Activated T-helper 1 cell treated with Interleukin-2 at 50 U/mL for 16 hours (primary cell): ENCODE measurements at places on chromosomes 6 and 20.
A peak's percentile ranks its signal among the peaks of the same experiment; 100 is the strongest.

DNA sequence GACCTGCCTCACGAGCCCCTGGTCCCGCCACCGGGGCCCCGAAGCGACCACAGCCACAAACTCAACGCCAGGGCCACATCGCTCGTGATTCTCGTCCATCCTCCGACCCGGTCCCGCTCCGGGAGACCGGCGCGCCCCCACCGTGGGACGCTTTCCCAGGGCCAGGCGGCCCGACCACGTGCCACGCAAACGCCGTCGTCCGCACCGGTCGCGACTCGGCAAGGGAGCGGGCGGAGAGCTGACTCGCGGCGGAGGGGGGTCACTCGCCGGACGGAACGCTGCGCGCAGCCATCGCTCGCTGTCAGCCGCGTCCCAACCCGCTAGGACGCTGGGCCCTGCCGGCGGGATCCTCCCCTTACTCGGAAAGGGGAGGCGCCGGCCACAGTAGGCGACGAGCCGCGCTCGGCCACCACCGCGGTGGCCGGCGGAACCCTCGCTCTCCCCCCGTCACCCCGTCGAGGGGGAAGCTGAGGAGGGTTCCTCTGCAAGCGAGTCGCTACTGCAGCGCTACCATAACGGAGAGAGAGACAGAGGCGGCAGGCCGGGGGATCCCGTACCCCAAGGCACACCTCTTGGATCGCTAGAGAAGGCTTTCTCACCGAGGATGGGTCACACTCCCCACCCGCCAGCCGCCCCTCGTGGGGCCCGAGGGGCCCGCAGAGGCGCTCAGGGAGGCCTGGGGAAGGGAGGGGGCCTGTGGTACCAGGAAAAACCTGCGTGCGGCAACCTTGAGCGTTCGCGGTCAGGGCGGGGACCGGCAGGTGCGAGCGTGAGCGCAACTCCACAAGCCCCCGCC is 511.8 kb upstream of the ZNF337 start:
- DNase-seq = peak; percentile 29

GRCh38 chr20:48202334-48203113 is 417.2 kb upstream of the SULF2 start:
- DNase-seq = no peak

DNA sequence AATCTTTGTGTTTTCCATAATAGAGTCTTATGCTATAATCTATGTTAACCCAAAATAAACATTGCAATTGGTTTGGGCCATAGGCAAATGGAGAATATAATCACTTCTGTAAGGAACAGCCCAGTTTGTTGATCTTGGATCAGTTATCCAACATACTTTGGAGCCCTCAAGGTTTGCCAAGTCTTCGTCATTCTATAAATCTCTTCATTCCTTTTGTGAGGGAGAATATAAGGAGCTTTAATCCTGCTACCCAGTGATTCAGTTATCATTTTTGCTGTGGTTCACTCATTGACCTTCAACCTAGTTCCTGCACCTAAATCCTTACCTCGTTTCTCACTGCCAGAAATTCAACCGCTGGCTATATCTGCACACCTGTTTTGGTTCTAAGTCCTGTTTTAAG is 500.3 kb upstream of the PTCHD4 start:
- DNase-seq = no peak

DNA sequence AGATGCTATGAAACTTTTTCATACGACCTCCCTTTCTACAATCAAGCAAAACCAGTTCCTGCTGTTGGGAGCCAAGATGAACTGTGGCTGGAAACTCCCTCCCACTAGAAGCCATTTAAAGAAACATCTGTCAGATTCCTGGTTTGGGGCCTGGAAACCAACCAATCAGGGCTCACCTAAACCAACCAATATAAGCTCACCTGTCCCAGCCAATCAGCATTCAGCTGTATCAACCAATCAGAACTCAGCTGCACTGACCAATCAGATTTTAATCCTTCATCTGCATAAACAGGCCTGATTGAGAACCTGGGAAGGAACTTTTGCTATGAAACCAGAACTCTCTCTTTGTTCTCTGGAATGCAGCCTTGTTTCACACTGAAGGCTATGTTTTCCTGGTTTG is 42.4 kb downstream of the SNX14 start:
- DNase-seq = no peak

DNA sequence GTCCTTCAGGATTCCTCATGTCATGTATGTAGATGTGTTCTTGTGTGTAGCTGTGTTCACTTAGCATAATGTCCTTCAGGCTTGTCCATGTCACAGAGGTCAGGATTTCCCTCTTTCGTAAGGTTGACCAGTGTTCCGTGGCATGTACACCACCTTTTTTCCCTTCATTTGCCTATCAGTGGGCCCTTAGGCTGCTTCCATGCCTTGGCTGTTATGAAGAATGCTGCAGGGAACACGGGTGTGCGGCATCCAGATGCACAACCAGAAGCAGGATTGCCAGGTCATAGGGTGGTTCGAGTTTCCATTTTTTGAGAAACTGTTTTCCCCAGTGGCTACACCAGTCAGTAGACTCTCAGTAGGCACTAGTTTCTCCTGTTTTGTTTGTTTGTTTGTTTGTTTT is 29.2 kb downstream of the SYNDIG1 start:
- no peak for DNase-seq

DNA sequence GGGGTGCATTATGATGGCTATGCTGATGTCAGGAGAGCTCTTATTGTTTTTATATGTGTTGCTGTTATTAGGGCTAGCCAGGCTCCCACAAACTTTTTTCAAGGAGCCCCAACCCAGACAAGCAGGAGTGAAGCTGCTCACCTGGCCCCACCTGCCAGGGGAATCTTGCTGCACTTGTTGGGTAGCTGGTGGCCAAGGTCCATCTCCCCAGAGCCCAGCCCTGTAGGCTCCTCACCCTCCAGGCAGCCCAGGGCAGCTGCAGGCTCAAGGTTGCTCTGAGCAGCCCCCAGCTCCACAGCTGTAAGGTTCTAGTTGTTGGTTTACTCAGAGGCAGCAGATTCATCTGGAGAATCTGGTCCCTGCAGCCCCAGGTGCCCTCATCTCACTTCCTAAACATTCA is 46.8 kb upstream of the SIRPA start:
- DNase-seq = no peak

DNA sequence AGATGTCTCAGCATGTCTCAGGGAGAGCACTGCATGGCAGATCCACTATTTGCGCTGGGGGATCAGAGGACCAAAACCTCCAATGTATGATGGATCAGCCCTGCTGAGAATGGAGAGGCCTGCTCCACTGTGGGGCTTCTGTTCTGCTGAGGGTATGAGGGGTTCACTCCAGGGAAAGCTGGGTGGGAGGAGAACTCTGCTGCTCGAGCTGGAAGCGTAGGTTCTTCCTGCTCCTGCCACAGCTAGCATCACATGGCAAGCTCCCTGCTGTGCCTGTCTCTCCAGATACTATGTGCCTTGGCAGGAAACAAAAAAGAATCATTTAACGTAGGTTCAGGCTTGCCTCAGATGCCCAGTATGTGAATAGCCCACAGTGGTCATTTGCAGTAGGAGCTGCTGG is 105.8 kb downstream of the EPM2A start:
- no peak for DNase-seq

DNA sequence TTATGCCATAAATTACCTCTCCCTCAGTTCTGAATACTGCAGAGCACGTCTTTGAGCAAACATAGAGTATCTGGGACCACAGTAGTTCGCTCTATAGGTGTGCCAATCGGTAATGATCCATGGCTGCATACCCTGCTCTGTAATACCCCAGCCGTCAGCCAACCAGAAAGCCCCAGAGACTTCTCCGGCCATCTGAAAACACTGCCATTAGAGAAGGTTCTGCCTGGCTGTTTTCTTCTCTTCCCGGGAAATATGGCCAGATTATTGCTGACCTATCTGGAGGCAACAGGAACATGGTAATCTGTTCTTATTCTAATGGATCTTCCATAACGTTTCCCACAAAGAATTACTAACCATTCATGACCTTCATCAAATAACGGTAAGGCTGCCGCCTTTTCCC is 139.9 kb downstream of the RPS12 start:
- DNase-seq = no peak

DNA sequence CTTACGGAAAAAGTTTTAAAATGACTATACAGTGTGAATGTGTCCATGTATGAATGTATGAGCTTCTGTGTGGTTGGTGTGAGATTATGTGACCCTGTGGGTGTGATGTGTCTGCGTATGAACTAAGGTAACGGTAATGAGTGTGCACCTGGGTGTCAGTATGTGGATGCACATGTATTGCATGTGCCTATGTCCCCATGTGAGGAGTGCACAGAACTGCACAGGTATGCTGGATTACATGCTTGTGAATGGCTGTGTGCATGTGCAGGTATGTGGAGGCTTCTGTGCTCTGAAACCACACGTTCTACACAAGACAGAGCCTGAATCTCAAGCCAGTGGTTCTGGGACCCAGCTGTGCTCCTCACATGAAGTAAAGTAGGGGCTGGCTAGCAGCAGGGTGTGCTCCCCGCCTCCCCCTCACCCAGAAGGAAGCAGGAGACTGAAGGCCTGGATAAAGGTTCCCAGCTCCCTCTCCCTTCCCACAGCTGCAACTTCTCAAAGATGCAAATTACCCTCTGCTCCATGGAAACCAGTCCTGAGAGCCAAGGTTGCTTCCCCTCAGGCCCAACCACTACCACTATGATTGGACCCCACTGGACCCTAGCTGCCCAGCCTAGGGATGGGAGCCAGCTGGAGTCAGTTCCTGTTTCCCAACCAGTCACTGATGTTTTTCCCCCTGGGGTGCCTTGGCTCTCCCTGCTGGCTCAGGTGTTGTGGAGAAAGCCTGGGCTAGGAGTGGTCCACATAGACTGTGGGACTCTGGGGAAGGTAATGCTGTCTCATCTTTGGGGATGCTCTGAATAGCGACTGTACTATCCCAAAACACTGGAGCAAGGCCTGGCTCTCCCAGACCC is 24.8 kb upstream of the SPDEF start:
- no peak for DNase-seq

GRCh38 chr6:27825025-27825793 is 87.0 kb downstream of the OR2B2 start:
- no peak for DNase-seq

- DNase-seq = no peak
Observed at GRCh38 chr6:81331526-81331925, 421.0 kb downstream of the TENT5A start.

DNA sequence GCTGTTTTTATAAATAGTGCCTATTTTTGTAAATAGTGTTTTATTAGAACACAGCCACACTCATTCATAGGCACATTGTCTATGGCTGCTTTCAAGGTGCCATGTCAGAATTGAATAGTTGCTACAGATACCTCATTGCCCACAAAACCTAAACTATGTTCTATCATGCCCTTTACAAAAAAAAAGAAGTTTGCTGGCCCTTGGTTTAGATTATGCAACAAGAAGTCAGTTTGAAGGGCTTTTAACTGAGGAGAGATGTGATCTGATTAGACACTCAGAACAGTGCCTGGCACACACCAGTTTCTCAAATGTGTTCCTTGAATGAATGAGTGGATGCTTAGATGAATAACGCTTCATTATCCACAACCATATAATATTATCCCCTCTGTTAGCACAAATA is 366.1 kb downstream of the MAFB start:
- no peak for DNase-seq

DNA sequence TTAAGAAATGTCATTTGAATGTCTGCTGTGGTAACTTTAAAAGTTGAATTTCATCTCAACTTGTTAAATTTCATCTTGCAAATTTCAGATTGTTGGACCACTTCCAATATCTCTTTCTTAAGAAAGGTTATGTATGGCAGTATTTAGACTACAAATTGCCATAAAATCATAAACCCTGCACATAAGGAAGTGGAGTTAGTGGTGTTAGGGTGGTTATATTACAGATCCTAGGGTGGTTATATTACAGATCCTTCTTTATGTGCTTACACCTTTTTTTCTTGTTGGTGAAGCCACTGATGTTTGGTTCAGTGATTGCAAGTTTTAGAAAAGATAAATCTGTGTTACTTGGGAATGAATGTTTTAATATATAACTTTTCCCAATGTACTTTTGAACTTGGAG is 9.0 kb downstream of the DSE start:
- no peak for DNase-seq

DNA sequence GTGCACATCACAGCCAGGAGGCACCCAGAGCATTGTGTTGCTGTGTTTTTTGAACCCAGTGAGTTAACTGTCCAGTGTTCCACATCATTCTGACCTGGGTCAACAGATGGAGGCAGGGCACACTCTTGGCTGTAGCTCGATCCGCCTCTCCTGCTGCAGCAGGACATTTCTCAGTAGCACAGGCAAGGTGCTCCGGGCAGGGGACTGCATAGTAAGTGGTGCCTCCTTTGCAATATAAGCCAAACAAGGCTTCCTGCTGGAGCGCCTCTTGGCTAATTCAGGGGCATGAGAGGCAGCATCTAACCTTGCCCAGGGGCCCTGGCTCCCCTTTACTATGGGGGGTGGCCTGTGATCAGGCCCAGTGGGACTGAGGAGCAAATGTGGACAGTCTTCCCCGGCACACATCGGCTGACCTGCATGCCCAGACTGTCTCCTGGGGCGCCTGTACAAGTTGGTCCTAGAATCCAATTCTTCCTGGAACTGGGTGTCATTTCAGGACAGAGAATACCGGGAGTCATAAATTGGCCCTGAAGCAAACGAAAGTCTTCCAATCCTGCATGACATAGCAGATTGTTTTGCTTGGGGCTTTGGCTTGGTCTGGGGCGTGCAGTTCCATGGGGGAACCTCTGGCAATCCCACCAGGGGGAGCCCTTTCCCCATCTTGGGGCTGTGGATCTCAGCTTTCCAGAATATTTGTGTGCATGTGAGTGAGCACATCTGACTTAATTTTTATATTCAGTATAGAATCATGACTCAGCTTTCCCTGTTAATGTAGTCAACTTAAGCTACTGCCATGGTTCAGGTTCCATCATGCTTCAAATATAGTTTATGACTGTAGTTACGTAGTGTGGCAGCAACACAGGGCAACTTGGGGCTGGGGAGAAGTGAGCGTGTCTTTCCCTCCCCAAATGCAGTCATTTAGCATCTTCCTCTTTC is 56.0 kb upstream of the DDR1 start:
- peak; percentile 65 for DNase-seq

DNA sequence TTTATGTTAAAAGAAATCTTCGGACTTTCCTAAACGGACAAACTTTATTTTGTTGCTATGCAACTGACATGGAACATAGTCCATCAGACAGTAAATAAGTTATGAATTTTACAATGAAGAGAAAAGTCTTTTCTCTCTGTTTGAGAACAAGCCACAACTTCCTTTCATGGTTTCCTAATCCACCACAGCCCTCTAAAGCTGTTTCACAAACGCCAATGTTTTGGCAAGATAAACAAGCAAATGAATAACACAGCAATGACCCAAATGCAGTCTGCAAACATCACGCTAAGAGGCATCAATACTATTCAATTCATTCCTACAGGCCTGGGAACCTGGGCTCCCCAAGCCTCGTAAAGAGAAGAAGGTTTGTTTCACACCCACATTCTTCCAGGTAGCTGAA is 60.4 kb downstream of the HAO1 start:
- no peak for DNase-seq

DNA sequence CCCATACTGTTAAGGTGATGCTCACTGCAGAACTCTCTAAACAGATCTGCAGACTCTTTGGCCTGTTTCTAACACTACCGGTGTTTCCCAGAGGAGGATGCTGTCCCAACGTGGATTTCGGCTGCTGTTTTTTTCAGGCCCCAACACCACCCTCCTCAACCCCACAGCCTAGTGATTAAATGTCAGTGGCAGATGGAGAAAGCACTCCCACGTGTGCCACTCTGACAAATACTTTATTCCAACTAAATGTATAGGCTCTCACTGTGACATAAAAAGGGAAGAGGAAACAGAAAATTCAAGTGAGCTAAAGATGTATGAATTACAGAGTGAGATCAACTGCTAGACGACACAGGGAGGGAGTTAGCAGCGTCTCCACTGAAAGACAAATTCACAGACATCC is 3.6 kb downstream of the TBC1D20 start:
- DNase-seq = no peak

- DNase-seq = no peak
Observed at GRCh38 chr6:64012351-64013001, 376.9 kb downstream of the PHF3 start.

GRCh38 chr20:2871111-2871465 is 2.2 kb upstream of the PTPRA start:
- DNase-seq = no peak
